Activated naive CD4-positive, alpha-beta T cell treated with anti-CD3 and anti-CD28 coated beads, Interleukin-2, amount 10 ng/mL, durations not matched to agents 7 days and 5 days (primary cell): ENCODE measurements at places on chromosomes 5 and 9.

DNA sequence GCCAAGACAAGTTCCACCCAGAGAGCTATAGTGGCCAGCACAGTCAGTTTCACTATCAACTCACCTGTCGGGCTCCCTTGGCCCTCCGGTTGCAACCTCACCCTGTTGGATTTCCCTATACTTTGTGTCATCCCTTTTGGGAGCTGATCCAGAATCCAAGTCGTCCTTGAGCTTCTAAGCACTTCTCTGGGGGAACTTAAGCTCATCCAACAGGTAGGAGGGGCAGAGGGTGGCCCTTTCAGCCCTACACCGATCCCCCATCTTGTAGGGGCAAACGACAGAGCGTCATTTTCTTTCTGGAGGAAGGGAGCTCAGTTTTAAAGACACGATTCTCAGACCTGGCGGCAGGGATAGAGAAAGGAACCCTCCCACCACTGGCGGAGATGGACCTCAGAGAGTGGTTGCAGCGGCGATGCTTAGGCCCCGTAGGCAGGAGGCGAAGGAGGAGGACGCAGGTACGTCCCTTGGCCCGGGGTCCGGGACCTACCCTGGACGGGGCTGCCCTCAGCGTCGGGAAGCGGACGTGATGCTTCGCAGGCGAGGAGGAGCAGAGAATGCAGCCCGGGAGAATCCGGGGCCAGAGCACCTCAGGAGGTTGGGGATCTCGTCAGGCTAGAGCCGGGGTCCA, 519 bp downstream of the ZER1 start:
- no peak for DNase-seq

- no peak for DNase-seq
These were observed 223.1 kb upstream of the PAPPA start for GRCh38 chr9:115930472-115930871.

DNA sequence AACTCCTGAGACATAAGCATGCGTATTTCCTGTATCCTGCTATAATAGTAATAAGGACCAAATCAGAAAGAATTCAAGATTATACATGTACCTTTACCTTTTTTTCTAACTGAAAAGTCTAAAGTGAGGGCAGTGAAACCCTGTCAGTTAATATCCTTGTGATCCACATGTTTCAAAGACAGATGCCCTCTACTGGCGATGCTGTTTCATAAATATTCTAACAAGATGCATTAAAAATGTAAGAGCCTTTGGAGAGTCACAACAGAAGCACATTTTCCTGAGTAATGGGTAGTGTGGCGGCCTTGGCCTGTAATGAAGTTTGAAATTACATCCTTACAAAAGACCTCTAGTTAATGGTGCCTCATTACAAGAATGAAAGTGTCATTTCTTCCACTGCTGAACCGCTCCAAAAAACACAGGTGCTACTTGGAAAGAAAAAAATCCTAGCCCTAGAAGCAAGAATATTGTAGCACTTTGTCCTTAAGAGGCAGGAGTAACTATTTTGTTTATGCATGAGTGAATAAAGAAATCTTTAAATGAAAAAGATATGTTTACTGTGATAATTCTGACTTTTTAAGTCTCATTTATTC, 232.6 kb downstream of the EPB41L4A start:
- no peak for DNase-seq

DNA sequence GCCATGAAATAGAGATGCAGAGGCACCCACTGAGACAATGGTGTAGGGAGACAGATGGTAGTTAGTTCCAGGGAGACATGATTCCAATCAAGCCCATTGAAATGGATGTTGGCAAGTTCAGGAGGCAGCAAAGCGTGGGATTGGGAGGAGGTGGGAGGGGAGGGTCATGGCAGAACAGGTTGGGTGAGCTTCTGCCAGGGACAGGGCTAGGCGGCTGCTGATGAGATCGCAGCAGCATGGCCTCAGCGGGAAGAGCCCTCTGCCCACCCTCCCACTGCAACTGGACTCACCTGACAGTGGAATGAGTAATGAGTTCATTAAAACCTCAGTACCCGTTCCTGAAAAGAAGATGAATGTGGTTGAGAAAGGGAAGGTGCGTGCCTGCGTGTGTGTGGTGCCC, 418.2 kb downstream of the CDK5RAP2 start:
- DNase-seq = no peak

- no peak for DNase-seq
These were observed 427.1 kb upstream of the CHD1 start for GRCh38 chr5:99355881-99356280.

DNA sequence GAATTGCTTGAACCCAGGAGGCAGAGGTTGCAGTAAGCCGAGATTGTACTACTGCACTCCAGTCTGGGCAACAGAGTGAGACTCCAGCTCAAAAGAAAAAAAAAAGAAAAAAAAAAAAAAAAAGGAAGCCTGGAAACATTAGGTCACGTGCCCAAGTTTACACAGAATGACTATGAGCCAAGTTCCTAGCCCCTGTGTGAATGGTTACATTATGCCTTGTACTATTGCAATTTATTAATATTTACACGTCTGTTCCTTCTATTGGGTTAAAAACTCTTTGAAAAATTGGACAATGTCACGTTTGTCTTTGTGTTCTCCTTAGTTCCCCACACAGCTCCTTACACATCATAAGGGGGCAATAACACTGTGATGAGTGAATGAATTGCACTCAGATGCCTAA, 33.5 kb upstream of the SLC28A3 start:
- no peak for DNase-seq

DNA sequence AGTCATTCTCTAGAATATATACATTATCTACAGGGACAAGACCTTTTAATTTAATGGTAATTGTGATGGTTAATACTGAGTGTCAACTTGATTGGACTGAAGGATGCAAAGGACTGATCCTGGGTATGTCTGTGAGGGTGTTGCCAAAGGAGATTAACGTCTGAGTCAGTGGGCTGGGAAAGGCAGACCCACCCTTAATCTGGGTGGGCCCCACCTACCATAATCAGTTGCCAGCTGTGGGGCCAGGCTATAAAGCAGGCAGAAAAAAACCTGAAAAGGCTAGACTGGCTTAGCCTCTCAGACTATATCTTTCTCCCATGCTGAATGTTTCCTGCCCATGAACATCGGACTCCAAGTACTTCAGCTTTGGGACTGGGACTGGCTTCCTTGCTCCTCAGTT, 112.2 kb upstream of the SMC2 start:
- DNase-seq = no peak

DNA sequence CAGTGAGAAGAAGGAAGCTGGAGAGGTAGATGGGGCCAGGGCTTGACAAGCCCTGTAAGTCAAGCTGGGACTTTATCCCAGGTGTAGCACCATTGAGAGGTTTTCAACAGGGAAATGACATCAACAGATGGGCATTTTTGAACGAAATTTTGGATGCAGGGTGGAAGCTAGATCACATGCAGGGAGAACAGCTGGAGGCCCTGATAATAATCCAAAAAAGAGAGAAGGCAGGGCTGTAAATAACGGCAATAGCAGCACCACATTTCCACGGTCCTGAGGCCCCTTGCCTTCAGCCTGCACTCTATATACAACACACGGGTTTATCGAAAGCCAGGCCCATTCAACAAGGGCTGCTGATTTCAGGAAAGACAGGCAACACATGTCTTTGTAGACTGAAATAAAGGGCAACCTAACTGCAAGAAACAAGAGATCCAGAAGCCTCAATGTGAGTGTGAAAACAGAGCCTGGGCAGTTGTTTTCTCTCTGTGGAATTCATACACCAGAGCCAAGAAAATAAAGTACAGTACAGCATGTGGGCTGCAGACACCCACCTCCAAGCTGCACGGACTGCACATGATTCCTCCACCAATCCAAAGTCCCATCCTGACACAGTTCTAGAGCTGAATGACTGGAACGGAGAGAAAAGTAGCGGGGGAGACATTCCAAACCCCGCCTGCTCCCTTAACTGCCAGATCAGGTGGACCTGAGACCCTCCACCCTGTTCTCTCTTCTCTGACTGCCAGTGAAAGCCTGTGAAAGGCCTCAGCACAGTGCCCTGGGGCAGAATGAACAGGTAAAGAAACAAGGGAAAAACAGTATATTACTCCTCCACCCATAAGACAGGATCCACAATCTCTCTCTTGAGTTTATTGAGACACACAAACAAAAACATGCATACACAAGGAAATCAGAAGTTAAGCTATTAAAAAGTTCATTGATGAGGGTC, 36.3 kb downstream of the KLHL3 start:
- DNase-seq = no peak

DNA sequence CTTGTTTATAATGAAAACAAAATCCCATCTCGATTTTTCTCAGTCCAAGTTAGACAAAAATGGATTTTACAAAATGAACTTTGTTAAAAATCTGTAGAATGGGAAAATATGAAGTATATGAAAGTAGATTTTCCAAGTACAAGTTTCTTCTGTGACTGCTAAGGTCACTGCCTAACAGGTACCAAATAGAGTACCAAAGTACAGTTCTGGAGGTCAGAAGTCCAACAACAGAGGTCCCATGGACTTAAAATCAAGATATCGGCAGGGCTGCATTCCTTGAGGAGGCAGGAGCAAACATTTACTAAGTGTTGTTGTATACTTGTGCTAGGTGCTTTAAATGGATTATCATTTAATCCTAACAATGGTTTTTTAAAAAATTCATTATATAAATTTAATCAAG, 5.9 kb downstream of the YTHDC2 start:
- no peak for DNase-seq

DNA sequence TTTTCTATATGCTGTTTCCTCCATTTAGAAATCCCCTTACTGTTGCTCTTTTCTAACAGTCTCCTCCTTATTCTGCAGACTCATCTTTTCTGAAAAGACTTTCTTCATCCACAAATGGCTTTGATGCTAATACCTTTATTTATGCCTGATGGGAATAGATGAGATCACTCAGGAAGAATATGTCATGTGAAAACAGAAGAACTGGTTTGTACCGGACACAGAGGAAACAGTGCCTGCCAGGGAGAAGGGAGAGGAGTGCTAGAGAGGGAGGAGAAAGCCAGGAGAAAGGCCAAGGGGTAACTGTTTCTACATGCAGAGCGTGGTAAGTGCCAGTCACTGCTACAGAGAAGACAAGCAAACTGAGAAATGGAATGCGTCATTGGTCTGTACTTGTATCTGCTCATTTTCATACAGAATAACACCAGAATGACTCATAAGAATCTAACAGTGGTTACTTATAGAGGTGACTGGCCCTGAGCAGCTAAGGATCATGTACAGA, 45.9 kb upstream of the PJA2 start:
- DNase-seq = no peak

GRCh38 chr5:122358372-122358979, 46.4 kb downstream of the SNCAIP start:
- DNase-seq = no peak

DNA sequence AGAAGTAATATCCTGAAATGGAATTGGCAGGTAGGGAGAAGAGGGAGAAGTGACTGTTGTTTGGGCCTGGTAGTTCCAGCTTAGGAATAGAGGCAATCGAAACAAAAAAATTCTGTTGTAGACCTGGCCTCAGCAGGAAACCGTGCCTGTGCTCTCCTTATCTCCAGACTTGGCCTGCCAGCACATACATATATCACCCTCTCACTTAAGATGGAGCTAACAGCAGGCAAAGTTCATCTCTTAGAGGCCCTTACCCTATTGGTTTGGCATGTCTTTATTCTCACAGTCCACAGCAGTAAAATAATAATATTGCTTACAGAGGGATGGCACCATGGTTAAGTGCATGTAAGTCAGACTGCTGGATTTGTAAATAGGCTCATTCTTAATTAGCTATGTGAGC, 19.6 kb upstream of the TNC start:
- DNase-seq = no peak

- DNase-seq = no peak
These were observed 19.1 kb downstream of the BOD1 start for GRCh38 chr5:173597304-173597703.

DNA sequence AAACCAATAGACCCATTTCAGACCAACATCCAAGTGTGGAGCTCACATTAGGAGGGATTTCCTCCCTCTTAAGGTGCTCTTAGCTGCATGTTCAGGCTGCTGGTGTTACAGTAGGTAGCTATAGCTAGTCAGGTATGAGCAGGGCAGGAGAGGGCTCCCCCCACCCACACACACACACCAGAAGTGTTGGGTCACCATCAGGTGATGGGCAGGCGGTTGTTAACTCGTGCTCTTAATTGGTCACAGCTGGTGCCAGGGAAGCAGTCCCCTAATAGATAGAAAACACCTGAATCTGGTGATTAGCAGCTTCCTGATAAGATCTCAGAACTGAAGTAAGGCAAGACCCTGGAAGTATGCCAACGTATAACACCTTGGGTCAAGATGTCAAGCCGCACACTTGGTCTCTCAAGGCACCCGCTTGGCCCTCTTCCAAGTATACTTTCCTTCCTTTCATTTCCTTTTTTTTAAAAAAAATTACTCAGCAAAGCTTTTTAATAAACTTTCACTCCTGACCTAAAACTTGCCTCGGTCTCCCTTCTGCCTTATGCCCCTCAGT, 532.4 kb downstream of the DNAH5 start:
- DNase-seq = no peak

DNA sequence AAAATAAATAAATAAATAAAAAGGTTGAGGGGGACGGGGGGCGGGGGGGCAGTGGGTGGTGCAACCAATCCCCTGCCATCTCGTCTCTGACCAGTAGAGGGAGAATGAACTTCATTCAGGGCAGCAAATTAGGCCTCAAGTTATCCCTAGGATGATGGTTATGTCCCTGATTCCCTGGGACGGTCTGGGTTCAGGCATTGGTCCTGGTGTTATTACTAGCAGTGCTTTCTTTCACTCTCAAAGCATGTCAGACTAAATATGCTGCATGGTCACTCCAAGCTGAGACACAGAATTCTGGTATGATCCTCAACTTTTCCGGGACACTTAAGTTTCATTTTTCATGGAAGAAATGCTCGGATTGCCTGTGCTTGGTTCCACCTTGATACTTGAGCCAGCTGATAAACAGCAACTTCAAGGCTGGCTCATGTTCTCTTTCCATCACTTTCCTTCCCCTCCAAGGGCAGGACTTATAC, 59.4 kb downstream of the DAP start:
- peak; percentile 38 for DNase-seq

GRCh38 chr5:626850-627249, 14.7 kb downstream of the CEP72 start:
- no peak for DNase-seq

- DNase-seq = no peak
These were observed 17.1 kb downstream of the IGIP start for GRCh38 chr5:140142856-140143255.

DNA sequence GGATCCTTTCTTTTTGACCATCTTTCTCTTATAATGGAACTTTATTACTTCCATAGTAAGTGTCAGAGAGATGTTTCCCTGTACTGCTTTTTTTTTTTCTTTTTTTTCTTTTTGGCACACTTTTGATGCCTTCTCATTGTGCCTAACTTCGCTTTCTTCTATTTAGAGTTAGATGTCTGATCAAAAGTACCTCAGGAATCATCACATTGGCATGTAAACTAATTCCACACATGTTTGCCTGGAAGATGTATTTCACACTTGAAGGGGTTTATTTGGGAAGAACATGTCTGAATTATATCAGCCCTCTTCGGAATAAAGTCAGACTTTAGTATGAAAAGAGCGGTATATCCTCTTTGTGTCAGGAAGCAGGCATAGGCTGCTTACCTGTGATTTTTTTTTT, 35.1 kb downstream of the SMARCA2 start:
- DNase-seq = no peak

- DNase-seq = no peak
These were observed 121.1 kb downstream of the FBXL7 start for GRCh38 chr5:15621094-15621493.
